ENCODE measurements at places on chromosomes 3 and 15.

- DNase-seq, result no peak
Observed at GRCh38 chr3:10627884-10628572, 122.6 kb upstream of the ATP2B2 start.

DNA sequence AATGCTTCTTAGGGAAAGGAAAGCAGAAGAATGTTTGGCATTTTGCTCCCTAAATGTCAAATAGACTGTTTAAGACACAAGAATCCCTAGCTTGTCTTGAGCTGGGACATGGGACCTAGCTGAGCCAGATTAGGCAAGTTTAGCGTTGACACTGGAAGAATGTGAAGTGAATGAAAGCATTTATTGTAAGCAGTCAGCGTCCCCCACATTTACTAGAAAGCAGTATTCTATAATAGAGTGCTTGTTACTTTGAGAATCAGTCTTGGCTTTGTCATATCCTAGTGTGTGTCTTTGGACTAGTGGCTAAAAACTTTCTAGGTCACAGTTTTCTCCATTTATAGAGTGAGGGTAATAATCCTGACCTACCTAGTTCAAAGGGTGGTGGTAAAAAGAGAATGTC lies 161.6 kb downstream of the ADAMTSL3 start:
- DNase-seq, result no peak

DNA sequence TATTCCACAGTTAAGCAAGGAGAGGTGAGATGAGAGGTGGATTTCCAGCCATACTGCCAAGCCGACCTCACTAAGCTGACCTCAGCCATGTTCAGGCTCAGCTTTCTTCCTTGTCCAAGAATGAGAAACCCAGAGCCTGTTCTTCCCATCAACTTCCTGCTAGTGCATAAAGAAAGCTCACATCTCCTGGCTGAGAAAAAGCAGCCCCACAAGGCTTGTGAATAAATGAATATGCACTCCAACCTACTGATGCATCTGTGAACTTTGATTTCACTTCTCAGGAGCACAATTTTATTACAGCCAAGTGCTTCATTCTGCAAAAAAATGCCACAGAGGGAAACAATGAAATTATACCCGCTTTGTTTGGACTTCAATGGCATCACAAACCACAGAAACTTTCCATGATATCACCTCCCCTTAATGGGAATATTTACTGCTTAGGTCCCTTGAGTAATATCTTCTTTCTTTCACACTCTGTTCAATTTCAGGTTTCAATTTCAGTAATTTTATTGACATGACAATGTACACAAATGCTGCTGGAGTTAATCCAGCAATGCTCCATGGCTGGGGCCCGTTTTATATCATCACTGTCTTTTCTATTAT lies 437.0 kb upstream of the PPP2R3A start:
- no peak for DNase-seq

DNA sequence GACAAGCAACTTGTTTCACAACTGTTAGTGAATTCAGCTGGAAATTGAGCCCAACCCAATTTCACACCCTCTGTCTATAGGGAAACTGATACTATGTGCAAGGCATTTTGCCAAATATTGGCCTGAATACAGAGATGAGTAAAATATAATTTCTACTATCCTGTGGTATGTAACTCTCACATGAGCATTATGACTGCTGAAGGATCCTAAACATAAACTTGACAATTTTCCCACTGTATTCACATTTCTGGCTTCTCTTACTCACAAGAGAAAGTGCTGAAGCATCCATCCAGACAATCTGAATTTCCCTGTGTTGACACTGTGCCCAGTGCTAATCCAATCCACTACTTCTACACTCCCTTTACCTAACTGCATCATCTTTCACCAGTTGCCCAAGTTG lies 28.4 kb downstream of the SERPINI2 start:
- no peak for DNase-seq

- DNase-seq, result no peak
Observed at GRCh38 chr3:163482695-163483094, 1595.6 kb downstream of the SI start.

DNA sequence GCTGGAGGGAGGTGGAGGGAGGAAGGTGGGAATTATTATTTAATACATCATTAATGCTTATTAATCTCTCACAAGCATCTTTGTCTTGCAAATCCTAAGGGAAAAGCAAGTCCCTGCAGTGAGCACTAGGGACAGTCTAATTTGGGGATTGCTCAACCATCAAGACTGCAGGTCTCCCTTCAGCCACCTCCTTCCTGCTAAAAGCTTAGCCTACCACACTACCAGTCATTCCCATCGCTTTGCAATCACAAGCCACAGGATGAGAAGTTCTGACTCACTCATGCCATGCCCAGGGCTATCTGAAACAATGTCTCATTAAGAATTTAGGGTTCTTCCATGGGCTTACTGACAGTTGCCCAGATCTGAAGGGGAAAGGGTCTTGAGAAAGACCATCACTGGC lies 51.0 kb upstream of the EIF1B start:
- DNase-seq, result no peak

GRCh38 chr15:43977072-43977884 lies 150.5 kb downstream of the WDR76 start:
- no peak for DNase-seq

- DNase-seq, result no peak
Observed at GRCh38 chr3:112644453-112644852, 3.5 kb upstream of the CCDC80 start.

- no peak for DNase-seq
Observed at GRCh38 chr3:122678506-122678905, 2.1 kb upstream of the PARP14 start.

DNA sequence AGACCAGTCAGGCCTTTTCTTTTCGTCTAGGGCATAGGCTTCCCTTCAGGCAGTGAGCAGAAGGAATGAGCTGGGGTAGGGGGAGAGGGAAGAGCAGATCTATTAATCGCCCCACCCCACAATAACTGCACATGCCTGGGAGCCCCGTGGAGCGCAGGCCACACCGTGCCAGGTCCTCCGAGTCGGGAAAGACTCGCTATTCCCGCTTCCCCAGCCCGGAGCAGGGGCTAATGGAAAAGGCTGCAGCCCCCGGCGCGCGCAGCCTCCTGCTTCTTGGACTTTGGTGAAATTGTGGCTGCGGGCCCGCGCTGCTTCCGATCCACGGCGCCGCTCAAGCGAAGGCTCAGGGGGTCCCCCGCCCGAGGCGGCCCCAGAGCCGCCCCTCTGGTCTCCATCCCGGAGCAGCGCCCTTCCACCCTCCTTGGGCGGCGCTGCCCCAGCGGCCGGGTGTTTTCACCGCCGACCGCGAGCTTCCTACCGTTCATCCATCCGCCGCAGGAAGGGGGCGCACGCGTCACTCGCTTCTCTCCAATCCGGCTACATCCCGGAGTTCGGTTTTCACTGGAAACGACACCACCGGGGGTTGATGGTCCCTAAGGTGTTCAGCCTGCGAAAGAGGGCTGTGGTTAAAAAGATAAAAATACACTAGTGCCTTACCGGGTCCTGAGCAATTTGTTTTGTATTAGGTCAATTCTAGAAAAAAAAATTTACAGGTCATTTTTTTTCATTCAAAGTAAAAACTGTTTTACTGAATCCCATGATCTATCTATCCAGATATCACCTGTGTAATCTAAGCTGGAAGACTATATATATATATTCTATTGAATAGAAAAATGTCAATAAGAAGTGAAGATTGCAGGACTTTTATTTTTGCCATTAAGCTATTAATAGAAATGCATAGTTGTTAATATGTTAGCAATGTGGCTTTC lies 4.4 kb upstream of the SYNM start:
- DNase-seq, result no peak

DNA sequence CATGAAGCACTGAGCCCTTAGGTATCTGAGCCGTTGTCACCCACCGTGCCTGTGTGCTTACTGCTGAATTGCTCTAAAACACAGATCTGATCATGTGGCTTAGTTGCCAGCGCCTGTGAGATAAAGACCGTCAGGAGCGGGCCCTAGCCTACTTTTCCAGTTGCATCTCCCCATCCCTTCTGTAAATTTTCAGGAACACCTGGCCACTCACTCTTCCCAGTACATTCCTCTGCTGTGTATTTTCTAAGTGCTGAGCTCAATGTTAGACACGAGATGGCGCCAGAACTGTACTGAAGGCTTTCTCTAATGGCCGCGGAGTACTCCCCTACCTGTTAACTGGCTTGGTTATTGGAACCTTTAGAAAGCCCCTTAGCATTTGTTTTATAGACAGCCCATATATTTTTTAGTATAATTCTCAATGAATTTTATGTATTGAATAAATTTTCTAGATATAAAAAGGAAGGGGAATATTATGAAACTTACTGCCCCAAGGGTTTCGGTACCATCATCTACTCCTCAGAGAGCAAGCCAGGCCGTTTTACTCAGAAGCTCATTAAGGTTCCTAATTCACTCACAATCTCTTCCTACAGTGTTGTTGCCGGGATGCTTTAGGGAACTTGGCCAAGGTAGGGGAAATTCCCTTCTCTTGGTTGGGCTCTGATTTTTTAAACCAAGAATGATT lies 16.7 kb upstream of the WNT7A start:
- DNase-seq, result no peak

- DNase-seq, result no peak
Observed at GRCh38 chr15:85854345-85855097, 59.8 kb upstream of the KLHL25 start.

DNA sequence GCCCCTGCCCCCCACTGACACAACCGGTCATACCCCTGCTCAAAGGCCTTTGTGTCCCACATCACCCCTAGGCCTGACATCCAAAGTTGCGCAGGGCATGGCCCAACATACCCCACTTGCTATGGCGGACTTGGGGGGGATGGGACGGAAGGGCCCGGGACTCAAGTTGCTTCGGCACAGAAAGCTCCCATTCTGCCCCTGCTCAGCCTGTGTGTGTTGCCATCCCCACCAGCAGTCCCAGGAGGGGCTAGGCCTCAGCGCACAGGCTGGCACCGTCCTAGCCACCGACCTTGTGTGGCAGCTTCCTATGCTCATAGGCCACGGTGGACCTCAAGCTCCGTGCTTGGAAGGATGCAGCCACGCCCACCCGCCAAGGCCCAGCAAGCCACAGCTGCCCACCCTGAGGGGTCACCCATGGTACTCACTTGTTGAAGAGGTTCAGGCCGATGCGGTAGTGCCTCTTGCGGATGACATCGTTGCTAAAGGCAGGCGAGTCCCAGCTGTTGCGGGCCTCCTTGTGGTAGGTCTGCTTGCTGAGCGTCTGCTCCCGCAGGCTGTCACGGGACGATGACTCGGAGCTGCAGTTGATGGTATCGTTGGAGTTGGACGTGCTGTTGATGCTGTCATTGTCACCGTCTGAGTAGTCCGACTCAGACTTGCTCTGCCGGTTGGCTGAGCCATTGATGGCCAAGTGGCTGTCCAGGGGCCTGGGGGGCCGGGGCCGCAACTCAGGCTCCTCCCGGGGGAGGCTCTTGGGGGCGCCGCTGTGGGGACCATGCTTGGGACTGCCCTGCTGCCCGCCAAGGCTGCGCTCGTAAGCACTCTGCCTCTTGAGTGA lies 93.9 kb upstream of the RPL32 start:
- no peak for DNase-seq

DNA sequence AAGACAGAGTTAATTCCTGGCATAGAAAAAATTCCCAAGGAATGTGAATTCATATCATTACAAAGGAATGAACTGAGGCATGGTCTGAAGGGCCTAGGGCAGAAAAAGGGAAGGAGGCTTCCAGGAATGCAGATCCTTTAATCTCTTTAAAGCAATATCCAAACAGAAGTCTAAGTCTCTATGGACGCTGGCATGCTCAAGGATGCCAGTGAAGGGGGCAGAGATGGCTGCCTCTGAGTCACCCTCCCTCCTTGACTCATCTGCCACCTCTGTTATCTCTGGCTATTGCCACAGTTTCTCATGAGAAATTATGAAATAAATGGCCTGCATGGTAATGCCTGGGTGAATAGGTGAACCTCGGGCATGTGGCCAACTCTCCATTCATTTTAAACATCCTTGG lies 96.3 kb upstream of the BCL6 start:
- no peak for DNase-seq

GRCh38 chr3:141257961-141258360 lies 26.3 kb downstream of the PXYLP1 start:
- DNase-seq, result no peak

- no peak for DNase-seq
Observed at GRCh38 chr3:189282189-189282588, 110.4 kb downstream of the TPRG1 start.

DNA sequence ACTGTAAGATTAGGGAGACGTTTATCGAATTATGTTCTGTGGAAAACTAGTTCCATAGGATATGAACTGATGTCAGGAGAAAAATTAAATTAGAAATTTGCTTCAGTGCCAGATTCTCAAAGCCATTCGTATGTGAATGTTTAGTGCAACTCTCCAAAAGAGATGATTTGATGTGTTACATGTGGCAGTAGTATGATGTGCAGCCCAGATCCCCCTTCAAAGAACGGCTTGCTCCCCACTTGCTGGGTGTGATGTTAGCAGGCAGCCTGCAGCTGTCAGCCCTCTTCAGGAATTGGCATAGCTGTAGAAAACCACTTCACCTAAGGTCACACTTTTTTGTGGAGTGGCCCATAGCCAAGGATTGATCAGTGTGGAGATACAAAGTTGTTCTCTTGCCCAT lies 127.0 kb upstream of the CCDC54 start:
- DNase-seq, result no peak

- DNase-seq, result no peak
Observed at GRCh38 chr15:85388566-85389305, 8.3 kb downstream of the AKAP13 start.

DNA sequence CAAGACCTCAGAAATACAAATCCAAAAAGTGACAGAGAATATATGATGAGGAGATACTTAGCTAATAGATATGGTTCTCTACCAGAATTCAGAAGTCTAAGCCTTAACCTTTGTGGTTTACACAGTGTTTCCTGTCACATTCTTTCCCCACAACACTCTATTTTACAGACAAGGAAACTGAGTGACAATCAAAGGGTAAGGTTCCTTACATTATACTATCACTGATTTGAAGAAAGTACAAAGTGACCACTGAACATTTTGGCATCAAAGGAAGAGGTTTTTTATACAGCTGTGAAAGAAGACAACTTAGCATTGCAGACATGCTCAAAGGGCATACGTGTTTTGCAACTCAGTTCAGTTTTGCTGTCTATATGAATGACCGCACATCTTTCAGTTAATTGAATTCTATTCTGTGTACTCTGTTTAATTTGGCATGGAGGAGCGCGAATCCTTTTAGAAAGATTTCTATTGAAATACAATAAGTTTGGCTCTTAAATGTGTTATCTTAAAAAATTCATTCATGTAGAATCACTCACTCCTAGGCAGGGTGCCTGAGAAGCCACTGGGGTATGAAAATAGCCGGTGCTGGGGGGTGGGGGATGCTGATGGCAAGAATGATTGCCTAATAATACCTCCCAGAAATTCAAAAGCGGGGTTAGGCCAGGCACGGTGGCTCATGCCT lies 66.5 kb upstream of the SKOR1 start:
- no peak for DNase-seq

DNA sequence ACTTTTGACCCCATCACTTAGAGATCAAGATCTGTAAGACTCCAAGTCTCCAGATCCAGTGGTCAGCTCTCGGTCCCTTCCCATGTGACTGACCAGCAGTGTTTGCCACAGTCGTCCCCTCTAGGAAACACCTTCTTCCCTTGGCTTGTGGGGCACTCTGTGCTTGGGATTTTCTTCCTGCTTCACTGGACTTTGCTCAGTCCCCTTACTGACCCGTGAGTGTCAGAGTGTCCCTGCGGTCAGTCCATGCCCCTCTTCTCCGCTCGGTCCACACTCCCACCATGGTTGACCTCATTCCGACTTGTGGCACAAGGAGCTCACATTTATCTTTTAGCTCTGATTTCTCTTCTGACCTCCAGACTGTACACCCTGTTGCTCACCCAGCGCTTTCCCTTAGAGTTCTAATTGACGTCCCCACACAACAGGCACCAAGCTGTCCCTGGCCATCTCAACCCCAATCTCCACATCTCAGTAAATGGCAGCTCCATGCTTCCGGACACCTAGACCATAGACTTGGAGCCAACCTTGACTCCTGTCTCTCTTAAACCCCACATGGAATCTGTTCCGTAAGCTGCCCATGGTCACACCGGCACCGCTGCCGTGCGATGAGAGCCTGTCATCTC lies 67.9 kb downstream of the APBA2 start:
- DNase-seq, result no peak
